ENCODE measurements at places on chromosomes 12 and 14.

DNA sequence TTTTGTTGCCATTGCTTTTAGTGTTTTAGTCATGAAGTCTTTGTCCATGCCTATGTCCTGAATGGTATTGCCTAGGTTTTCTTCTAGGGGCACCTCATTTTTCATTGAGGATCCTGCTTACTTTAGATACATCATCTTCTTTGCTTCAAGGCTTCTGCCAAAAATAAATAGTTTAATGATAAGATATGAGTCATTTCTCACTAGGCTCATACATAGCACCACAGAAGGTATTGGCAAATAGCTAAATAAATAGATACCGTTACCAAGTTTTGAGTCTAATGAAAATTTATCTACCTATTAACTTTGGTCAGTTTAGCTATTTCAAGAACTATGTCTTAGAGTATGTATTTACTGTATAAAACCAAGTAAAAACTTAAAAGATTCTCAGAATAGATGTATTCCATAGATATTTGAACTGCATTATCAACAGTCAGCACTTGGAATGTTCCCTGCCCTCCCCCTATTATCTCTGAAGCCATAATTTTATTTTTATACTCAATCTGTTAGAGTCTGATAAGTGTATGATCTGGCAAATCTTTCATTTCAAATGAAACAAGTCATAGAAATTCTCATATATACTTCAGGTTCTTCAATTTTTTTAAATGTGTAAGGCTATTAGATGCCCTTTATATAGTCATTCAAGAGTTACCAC lies 310.2 kb downstream of the CCDC91 start:
- H3K4me1 ChIP-seq: no peaks in the 10 kb centered on the region
- H3K36me3 ChIP-seq: no peaks in the 10 kb centered on the region
- no peaks in the 10 kb centered on the region for H3K27me3 ChIP-seq
- H3K4me3 ChIP-seq: no peak overlapping the region

DNA sequence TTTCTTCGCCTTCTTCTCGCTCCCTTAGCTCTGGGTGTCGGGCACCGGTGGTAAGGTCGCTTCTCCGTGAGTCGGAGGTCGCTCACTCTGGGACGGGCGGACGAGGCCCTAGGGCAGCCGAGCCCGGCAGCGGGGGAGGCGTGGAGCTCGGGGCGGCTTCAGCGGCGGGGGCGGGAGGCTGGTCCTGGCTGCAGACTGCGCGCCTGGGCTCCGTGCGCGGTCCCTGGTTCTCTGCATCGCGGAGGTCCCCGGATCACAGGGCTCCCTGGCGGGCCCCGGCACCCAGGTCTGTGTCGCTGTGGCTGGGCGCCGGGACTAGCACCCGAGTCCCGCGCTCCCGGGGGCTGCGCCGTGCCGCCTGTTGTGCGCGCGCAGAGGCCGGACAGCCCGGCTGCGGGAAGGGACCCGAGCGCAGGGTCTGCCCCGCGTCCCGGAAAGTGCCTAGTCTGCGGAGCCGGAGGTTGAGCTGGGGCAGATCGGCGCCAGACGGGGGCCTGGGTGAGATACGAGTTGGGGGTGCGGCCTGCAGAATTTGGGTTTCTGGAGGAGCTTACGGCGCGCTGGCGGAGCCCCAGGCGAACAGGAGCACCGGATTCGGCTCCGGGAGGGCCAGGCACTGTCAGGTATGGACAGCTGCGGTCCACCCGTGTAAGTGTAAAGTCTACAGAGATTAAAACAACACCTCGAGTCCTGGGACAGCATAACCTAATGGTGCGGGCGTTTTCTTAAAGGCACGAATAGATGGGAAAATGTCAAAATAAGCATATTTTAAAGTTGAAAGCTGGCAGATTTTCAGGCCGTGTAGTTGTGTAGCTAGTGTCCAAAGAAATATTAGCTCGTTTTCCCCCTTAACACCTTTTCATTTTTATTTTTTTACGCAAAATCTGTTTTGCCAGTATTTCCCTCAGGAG lies 713 bp downstream of the FRMD6 start:
- no peaks in the 10 kb centered on the region for H3K27me3 ChIP-seq
- H3K4me3 ChIP-seq: peak overlapping the region; percentile 85
- peaks cover 12% of the 10 kb centered on the region for H3K36me3 ChIP-seq

DNA sequence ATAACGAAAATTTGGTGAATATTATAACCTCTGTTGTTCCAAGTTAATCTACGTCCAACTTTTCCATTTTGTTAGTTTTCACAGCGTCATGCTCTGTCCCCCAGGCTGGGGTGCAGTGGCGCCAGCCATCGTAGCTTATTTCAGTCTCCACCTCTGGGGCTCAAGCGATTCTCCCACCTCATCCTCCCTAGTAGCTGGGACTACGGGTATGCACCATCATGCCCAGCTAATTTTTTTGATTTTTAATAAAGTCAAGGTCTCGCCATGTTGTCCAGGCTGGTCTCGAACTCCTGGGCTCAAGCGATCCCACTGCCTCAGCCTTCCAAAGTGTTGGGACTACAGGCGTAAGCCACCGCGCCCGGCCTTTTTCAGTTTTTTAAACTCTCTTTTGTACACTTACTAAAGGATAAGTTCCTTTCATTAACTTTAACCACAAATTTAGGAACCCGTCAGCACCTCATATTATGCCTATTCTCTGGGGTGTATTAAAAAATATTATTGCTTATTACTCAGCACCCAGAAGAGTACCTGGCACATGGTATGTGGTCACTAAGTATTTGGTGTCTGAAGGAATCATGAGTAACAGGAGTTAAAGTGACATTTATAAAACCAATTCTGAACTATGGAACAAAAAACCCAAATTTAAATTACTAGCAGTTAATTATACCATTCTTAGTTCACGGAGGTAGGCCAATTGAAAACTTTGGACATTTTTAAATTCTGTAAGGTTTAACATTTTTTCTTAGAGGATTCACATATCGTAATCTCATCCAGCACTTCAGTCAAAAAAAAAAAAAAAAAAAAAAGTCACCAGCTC lies 925 bp upstream of the MIPOL1 start:
- peaks cover 2% of the 10 kb centered on the region for H3K4me1 ChIP-seq
- no peak overlapping the region for H3K27ac ChIP-seq
- peak overlapping the region; percentile 94 for H3K4me3 ChIP-seq
- no peaks in the 10 kb centered on the region for H3K27me3 ChIP-seq
- no peak for DNase-seq
- H3K36me3 ChIP-seq: no peaks in the 10 kb centered on the region

GRCh38 chr12:48106681-48107613 lies 1.1 kb upstream of the SENP1 start:
- H3K27ac ChIP-seq: peak overlapping the region; percentile 97
- no peak for DNase-seq
- no peaks in the 10 kb centered on the region for H3K36me3 ChIP-seq
- peaks cover 4% of the 10 kb centered on the region for H3K4me1 ChIP-seq
- peak overlapping the region; percentile 100 for H3K4me3 ChIP-seq

DNA sequence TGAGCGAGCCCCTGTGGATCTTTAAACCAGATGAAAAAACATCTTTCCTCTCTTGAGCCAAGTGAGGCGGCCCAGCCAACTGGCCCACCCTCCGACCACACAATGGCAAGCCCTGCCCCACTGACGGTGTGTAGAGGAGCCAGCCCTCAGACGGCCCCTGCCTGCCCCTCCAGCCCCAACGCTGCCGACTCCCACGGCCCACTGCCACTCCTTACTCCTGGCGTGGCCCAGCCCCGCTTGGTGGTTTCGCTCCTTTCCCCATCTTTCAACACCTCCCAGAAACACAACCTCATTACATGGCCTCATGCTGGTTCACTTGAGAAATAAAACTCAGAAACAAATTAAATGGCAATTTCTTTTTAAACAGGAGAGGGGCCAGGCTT lies 80.6 kb upstream of the DICER1 start:
- no peak overlapping the region for H3K4me3 ChIP-seq
- peaks cover 9% of the 10 kb centered on the region for H3K36me3 ChIP-seq
- DNase-seq: no peak
- no peak overlapping the region for H3K27ac ChIP-seq

DNA sequence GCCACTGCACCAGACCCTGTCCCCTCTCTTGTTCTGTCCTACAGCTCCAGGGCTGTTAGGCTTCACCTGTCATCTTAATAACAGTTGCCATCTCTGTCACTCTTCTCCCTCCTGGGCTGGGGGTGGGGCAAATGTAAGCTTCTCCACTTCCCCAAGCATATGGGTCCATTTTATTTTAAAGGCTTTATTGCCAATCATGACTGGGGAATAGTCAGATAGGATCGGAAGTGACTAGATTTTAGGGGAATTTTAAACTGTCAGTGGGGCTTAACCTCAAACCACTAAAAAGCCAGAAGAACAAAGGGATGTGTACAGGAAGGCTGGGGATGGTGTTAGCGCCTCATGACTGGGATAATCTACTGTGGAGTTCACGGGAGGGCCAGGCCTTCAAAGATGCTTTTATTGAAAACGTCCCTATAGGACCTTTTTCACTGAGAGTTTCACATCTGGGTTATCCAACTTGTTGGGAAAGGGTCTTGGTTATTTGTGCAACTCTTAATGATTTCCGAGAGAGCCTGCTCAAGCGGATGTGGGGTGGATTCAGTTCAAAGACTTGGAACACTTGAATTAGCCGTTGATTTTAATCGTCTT lies 41.6 kb downstream of the CHST11 start:
- no peaks in the 10 kb centered on the region for H3K27me3 ChIP-seq
- H3K27ac ChIP-seq: no peak overlapping the region
- DNase-seq: no peak
- no peaks in the 10 kb centered on the region for H3K4me1 ChIP-seq
- no peak overlapping the region for H3K4me3 ChIP-seq

DNA sequence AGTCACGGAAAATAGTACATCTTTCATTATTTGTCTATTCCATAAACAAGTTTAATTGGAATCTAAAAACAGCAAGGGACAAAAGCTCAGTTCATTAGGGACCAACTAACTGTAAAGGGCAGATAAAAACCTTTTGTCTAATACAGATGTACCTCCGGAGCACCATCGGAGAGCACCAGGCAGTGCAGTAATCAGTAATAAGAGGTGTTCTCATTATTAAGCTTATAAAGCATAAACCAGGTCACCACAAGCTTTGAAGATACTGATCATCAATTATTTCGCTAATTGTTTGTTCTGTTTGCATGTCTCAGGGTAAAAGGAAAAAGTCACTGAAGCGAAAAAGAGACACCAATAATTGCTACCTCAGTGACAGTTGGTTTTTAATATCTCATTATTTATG lies 207.3 kb upstream of the PRKD1 start:
- H3K4me3 ChIP-seq: no peak overlapping the region
- no peaks in the 10 kb centered on the region for H3K36me3 ChIP-seq
- no peaks in the 10 kb centered on the region for H3K27me3 ChIP-seq
- H3K4me1 ChIP-seq: no peaks in the 10 kb centered on the region
- DNase-seq: no peak
- H3K27ac ChIP-seq: no peak overlapping the region

DNA sequence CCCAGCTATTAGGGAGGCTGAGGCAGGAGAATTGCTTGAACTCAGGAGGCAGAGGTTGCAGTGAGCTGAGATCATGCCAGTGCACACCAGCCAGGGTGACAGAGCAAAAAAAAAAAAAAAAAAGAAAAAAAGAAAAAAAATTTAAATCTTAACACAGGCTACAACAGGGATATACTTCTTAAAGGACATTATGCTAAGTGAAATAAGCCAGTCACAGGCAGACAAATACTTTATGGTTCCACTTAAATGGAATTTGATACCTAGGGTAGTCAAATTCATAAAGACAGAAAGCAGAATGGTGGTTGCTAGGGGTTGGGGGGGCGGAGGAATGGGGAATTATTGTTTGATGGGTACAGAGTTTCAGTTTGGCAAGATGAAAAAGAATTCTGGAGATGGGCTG lies 14.8 kb upstream of the PPTC7 start:
- H3K27me3 ChIP-seq: no peaks in the 10 kb centered on the region
- H3K27ac ChIP-seq: no peak overlapping the region
- H3K4me1 ChIP-seq: no peaks in the 10 kb centered on the region
- no peak for DNase-seq

GRCh38 chr14:56754921-56755320 lies 55.4 kb downstream of the OTX2 start:
- H3K4me3 ChIP-seq: no peak overlapping the region
- H3K27me3 ChIP-seq: no peaks in the 10 kb centered on the region
- H3K36me3 ChIP-seq: no peaks in the 10 kb centered on the region
- no peak overlapping the region for H3K27ac ChIP-seq
- no peak for DNase-seq

- no peak for DNase-seq
- H3K4me3 ChIP-seq: no peak overlapping the region
- no peak overlapping the region for H3K27ac ChIP-seq
- H3K4me1 ChIP-seq: no peaks in the 10 kb centered on the region
- H3K36me3 ChIP-seq: no peaks in the 10 kb centered on the region
These were observed 1074.1 kb downstream of the AACS start for GRCh38 chr12:126139355-126139754.

DNA sequence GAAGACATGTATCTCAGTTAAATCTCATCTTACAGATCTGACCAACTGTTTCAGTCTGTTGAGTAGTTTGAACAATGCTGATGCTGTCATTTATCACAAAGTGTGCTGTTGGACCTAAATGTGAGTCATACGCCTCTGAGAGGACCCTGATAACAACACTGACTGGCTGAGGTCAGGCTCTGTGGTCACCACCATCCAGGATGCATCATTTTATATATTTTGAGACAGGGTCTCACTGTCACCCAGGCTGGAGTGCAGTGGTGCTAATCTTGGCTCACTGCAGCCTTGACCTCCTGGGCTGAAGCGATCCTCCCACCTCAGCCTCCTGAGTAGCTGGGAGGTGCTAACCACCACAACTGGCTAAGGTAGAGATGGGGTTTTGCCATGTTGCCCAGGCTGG lies 181.0 kb upstream of the RGS6 start:
- no peaks in the 10 kb centered on the region for H3K27me3 ChIP-seq
- H3K36me3 ChIP-seq: no peaks in the 10 kb centered on the region
- peaks cover 9% of the 10 kb centered on the region for H3K4me1 ChIP-seq

DNA sequence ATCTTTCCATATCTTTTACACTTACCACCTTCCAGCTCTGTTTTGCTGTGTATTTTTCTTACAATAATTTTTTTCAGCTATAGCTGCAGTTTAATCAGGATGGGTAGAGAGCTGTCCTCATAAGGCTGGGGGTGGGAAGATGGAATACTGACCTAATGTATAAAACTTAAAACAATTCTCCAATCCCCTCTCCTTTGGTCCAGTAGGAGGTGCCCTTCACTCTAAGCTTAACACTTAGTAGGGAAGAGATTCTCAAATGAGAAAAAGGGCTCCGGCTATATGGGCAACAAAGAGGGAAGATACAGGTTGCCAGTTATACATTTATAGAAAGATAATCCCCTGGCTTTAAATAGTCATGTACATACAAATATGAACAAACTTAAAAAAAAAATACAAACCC lies 2.8 kb downstream of the ORMDL2 start:
- H3K27ac ChIP-seq: no peak overlapping the region
- H3K4me3 ChIP-seq: no peak overlapping the region
- peaks cover 48% of the 10 kb centered on the region for H3K36me3 ChIP-seq
- no peaks in the 10 kb centered on the region for H3K27me3 ChIP-seq

GRCh38 chr12:23428758-23429157 lies 520.7 kb downstream of the SOX5 start:
- no peaks in the 10 kb centered on the region for H3K27me3 ChIP-seq
- no peak overlapping the region for H3K27ac ChIP-seq
- no peaks in the 10 kb centered on the region for H3K36me3 ChIP-seq
- H3K4me3 ChIP-seq: no peak overlapping the region
- no peaks in the 10 kb centered on the region for H3K4me1 ChIP-seq
- no peak for DNase-seq

- no peak overlapping the region for H3K4me3 ChIP-seq
- H3K27me3 ChIP-seq: peaks cover 3% of the 10 kb centered on the region
- H3K36me3 ChIP-seq: no peaks in the 10 kb centered on the region
- no peak for DNase-seq
These were observed 230.5 kb downstream of the PDZRN4 start for GRCh38 chr12:41418586-41418985.

GRCh38 chr14:94770251-94770749 lies 387 bp upstream of the GSC start:
- H3K4me3 ChIP-seq: peak overlapping the region; percentile 87
- no peaks in the 10 kb centered on the region for H3K36me3 ChIP-seq
- H3K27ac ChIP-seq: no peak overlapping the region
- H3K4me1 ChIP-seq: peaks cover 29% of the 10 kb centered on the region

All from mesenchymal stem cell (in vitro differentiated cells and primary cell).